ENCODE measurements at places on chromosomes 6 and 20.

DNA sequence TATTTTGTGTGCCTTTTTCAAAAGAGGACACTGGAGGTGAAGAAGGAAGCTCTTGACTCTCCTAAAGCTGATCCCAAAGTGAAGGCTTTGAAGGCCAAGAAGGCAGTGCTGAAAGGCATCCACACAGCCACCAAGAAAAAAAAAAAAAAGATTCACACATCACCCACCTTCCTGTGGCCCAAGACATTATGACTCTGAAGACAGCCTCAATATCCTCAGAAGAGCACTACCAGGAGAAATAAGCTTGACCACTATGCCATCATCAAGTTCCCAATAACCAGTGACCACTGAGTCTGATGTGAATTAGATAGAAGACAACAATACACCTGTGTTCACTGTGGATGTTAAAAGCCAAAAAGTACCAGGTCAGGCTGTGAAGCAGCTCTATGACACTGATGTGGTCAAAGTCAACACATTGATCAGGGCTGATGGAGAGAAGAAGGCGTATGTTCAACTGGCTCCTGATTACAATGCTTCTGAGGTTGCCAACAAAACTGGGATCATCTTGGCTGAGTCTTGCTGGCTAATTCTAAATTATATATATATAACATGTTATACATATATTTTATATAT lies 59.4 kb downstream of the PLCG1 start:
- no peak for DNase-seq

DNA sequence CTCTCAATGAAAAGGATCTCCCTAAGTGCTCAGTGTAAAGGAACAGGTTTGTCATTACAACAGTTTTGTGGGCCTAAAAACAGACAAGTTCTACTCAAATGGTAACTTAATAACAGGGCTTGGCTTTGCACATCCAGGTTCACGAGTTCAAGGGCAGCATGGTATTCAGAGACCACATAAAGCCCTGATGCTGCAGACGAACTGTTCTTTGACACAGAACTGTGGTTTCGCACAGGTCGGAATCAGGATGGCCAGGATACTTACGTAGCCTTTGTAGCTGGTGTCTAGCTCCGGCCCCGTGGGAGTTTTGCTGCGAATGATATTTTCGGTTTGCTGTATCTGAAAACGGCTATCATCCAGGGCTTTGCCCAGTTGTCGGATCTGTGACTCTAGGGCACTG lies 335.9 kb downstream of the ESR1 start:
- DNase-seq, result no peak

- no peak for DNase-seq
Observed at GRCh38 chr20:20491110-20491783, 123.3 kb downstream of the INSM1 start.

GRCh38 chr6:3162565-3163247 lies 5.4 kb upstream of the TUBB2A start:
- DNase-seq, result peak; percentile 55

DNA sequence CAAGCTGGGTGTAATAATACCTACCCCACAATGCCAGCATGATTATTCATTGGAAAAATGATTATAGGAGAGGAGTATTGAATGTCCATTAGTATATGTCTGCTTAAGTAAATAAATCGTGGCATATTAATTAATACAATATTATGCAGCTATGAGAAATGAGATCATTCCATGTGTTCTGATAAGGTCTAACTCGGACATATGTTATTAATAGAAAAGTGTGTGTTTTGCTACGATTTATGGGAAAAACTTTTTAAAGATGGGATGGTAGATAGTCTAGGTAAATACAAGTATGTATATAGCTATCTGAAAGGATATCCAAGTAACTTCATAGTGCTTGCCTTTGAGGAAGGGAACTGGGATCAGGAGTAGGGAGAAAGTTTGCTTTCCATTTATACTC lies 61.5 kb upstream of the CDKAL1 start:
- DNase-seq, result no peak

DNA sequence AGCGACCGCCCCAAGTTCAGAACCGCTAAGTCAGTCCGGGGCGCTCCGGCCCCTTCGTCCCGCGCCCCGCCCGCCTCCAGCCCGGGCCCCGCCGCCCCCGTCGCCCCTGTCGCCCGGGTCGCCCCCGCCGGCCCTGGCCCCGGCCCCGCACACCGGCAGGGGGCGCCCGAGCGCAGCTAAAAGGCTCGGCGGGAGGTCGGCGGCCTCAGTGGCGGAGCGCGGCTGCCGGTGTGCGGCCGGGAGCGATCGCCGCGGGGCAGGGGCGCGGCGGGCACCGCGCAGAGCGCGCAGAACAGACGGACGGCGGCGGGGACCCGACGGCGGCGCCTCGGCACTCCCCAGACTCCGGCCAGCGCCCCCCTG lies at the start of gene FNDC1:
Gene FNDC1 (plus strand): TSS at position 208 of the 363 bp plus-strand sequence. CDS start 197 bp downstream, outside the sequence.
- no peak for DNase-seq

DNA sequence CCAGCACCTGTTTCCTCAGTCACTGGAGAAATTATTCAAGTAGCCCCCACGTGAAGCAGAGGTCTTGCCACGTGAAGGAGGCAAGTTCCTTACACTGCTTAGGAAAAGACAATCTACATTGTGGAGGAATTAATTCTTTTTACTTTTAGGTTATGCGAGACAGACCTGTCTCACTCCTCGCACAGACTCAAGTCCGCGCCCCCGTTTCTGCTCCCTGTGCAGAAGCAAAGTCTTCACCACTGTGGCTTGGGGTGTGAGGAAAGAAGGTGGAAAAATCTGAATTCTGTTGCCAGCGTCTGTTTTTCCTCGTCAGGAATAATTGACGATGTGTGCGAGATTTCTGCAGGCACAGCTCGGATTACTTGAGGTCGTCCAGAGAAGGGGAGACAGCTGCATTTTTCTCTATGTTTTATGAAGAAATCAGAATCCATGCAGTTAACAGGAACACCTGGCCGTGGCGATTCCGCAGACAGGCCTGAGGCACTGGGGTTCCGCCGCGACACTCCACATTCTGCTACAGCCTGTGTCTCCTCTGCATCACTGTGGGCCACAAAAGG lies 185.1 kb downstream of the SMOC2 start:
- no peak for DNase-seq

- no peak for DNase-seq
Observed at GRCh38 chr6:100780648-100781047, 100.5 kb downstream of the ASCC3 start.

GRCh38 chr20:45937765-45938164 lies 3.3 kb downstream of the PCIF1 start:
- DNase-seq, result peak; percentile 24

- DNase-seq, result peak; percentile 47
Observed at GRCh38 chr6:21396313-21396712, 197.2 kb upstream of the SOX4 start.

DNA sequence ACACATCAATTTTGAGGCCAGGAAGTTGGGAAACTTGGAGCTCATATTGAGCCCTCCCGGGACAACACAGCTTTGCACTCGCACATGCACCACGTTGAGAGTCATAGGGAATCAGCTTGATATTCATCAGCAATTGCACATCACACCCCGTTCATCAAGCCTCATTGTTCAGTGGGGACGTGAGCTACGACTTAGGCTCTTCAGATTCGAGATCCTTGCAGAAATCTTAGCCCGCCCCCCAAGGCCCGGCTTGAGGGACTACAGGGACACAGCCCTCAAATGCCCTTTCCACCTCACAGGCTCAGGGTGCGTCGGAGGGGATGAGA lies 93.0 kb upstream of the MAFB start:
- DNase-seq, result no peak

GRCh38 chr6:72420409-72420808 lies 201.5 kb upstream of the KCNQ5 start:
- DNase-seq, result no peak

DNA sequence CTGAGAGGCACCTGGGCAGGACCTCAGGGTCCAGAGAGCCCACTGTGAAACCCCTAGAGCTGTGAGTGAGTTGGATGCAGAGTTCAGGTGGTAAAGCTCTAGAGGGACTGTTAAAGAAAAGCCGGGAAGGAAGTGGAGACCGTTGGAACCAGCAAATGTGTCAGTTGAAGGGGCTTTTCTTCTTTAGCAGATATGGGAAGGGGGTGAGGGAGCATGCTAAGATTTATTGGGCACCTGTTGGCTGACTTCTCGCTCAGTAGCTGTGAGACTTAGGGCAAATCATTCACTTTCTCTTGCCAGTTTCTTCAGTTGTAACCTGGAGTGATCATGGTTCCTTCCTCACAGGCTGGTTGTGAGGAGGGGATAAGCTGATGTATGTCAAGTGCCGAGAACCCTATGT lies 287.7 kb downstream of the DHX35 start:
- DNase-seq, result no peak

GRCh38 chr6:122495612-122496011 lies 24.0 kb upstream of the SERINC1 start:
- DNase-seq, result no peak

DNA sequence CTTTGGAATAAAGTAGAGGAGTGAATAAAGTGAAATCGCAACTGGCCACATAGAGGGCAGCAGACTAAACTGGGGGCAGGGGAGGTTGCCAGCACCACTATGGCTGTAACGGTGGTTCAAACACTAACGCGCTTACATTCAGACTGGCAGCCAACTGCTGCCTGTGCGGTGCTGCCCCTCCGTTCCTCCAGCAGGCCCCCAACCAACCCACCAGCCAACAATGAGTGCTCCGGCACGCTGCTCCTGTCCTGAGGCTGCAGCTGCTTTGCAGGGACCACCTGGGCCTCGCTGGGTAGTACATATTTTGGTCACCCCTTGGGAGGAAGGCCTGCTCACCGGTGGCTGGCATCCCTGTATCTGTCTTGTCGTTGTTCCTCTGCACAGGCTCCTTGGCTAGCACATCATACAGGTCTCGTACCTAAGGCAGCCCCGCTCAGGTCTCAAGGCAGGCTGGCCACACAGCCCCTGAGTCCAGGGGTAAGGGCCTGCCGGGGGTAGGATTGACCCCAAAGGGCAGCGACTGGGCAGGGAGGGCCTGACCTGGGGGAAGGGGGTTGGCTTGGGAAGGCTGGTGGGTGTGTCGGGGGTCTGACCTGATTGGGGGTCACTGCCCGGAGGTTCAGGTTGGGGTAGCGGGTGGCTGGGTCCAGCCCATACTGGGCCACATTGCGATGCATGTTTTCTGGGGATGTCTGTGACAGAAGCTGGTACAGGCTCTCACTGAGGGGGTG lies 6.3 kb downstream of the MICAL1 start:
- DNase-seq, result no peak

DNA sequence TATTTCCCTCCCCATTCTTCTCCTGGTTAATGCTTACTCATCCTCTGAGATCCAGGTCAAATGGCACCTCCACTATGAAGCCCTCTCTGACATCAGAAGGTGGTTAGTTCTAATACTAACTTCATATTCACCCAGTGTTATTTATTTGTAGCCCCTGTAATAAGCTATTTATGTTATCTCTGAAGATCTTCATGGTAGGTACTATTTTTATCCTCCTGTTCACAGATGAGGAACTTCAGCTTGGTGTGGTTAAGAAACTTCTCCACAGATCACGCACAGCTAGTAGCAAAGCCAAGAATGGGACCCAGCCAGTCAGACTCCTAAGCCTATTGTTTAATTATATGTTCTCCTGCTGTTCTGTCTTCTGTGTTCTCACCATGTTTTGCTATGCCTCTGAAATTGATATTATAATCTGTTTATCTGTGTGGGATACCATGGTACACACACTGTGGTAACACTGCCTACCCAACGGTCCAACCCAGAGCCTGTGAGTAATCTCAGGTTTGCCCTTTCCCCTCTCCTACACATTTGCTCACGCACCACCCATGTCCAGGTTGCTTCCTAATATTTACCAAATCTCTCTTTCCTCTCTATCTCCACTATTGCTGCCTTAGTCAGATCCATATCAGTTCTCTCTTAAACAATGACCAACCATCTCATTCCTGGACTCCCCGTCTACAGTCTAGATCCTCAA lies 98.4 kb downstream of the IPCEF1 start:
- no peak for DNase-seq

GRCh38 chr6:109182578-109182977 lies 87.3 kb downstream of the CEP57L1 start:
- no peak for DNase-seq

DNA sequence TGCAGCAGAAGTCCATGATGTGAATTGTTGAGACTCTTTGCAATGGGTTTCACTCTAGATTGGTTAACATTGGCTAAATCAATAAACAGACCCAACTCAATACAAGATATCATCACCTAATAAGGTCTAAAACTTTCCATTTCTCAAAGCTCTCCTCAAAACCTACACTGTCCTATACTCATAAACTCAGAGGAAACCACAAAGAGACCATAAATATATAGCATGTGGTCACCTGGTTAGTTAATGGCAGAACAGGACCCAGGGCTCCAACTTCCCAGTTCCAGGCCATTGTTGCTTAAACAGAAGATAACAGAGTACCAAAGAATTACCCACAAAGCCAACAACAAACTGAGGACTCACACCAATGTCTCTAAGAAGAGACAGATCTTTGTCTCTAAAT lies 12.0 kb downstream of the RTN4IP1 start:
- no peak for DNase-seq

- no peak for DNase-seq
Observed at GRCh38 chr6:160899671-160900430, 91.7 kb upstream of the MAP3K4 start.

- DNase-seq, result no peak
Observed at GRCh38 chr6:10730254-10730653, 7.4 kb downstream of the TMEM14C start.

GRCh38 chr6:11868392-11868791 lies 89.8 kb upstream of the ADTRP start:
- no peak for DNase-seq

- no peak for DNase-seq
Observed at GRCh38 chr6:129635396-129636130, 74.4 kb downstream of the ARHGAP18 start.

DNA sequence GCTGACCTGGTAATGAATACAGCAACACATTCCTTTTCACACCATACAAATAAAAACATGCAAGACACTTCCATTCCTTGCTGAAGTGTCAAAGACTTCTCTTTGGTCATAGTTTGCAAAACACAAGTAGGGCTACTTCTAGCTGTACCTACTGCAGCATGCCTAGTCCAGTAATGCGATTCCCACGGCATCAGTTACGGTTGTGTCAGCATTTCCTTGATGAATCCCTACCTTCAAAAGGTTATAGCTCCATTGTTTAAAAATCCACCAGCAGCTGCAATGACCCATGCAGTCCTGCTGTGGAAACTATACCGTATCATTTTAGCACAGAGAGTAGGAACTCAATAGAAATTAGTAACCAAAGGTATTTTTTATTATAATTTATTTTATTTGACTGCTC lies 1371.5 kb downstream of the EPHA7 start:
- DNase-seq, result no peak

DNA sequence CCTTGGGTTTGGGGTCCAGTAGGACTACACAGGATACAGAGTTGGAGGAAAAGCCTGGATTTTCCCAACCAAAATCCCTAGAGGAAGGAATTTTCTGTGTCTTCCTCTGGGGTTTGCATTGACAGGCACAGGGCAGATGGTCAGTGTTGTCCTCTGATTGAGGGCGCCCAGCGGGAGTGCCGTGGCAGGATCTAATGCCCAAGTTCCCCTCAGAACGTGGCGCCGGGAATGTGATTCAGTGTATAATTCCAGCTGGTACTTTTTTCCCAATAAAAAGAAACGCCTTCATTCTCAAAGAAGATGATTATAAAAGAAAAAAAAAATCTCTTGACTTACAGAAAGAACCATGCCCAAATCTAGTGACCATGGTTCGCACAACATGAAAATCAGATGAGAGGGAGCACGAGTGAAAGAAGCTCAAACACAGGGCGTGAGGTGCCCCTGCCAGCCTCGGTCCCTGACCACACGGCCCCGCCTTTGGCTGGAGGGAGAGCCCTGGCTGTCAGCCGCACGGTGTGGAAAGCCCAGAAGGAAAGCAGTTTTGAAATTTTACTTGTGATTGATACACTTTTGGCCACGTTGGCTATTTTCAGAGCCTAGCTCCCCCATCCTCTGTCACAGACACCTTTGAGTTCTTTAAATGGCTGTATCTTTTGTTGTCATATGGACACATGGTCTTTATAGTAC lies 31.6 kb downstream of the VEGFA start:
- no peak for DNase-seq

All from RCC 7860 (cell line).